ENCODE measurements at places on chromosomes 7 and 10.

- no peak for DNase-seq
Observed at GRCh38 chr7:96833676-96834453, 124.2 kb upstream of the SEM1 start.

DNA sequence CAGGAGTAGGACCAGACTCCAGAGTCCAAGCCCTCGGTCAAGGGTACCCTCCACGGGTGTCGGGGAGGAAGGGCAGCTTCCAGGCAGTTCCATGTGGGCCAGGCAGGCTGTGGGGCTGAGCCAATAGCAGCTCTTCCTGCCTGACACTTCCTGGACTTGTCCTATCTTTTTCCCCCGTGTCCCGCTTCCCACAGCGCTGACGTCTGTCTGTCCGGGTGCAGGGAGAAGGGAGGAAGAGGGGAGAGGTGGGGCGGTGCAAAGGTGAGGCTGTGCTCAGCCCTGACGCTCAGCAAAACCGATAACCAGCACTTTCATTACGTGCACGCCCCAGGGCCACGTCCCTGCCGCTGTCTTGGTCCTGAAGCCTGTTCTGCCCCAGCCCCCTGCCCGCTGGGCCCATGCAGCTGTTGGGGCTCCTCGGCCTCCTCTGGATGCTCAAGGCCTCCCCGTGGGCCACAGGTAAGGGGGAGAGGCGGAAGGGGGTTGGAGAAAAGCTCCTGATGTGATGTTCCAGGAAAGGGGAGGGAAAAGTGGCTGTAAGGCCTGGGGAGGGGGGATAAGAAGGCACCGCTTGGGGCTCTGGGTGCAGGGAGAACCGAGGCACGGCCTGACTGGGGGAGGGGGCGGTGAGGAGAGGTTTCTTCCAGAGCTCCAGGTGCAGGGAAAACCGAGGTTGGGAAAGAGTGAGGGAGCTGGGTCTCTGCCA, at the start of gene MUC3A:
TSS of gene MUC3A (plus strand) at position 308 of the 706 bp plus-strand sequence. CDS start at position 399, 91 bp downstream.
- DNase-seq: no peak

DNA sequence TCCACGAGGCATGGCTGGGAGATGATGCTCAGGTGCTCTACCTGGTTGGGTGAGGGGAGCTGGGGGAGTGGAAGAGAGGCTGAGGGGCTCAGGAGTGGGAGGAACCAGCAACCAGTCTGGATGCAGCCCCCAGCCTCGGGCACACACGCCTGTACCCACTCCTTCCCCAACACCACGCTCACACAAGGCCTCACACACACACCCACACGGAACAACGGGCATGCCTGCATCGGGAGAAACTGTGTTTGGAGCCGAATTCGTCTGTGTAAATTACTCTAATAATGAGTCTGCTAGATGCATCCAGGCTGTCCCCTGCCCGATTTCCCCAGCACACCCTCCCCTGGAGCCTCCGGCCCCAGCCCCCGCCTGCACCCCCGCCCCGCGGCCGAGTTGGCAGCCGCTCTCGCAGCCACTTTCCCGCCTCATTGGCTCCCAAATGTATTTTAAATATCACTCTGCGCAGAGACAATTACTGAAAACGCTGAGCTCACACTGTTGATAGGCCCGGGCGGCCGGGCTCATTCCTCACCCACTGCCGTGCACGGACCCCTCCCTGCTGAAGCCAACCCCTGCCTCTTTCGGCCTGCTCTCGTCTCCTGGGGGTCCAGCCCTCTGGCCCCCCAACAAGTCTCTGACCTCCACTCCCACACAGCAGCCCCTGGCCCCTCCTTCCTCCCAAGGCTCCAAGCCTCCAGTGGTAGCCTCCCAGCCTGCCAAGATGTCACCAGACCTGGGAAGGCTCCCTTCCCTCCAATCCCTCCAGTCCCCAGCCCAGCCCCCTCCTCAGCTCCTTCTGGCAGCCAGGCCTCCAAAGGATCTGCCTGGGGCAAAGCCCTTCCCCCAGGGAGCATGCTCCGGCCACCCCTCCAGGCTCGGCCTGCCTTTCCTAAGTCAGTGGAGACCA, 11.1 kb downstream of the H2BK1 start:
- no peak for DNase-seq

DNA sequence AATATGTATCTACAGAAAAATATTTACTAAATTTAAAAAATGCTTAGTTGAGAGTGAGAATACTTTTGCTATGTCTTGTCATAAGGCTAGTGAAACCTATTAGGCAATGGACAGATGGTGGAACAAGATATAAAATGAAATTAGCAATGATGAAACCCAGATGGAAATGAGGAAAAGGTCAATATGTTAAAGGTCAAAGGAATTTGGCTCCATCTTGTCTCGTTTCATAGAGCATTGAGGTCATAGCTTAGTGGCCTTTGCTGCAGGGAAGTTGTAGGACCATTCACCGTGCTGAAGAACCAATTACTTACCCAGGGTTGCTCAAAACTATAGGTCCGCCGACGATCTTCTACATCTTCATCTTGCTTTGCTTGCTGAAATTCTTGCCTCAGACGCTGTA, 683.9 kb downstream of the PARD3 start:
- DNase-seq: no peak

DNA sequence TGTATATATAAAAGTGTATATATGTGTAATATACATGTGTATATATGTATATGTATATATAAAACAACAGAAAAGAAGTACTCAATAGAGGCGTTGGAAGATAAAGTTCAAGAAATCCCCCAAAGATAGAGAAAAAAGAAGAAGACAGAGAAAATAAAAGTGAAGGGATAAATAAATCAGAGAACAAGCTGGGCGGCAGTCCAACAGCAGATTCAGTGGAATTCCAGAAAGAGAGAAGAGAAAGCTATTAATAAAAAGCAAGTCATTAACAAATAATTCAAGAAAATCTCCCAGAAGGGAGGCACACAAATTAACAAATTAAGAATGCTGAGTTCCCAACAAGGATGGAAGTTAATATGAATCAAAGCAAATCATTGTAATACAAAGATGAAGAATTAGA, 59.3 kb upstream of the RNF148 start:
- DNase-seq: no peak

GRCh38 chr7:12692479-12693259, 5.2 kb downstream of the ARL4A start:
- no peak for DNase-seq

DNA sequence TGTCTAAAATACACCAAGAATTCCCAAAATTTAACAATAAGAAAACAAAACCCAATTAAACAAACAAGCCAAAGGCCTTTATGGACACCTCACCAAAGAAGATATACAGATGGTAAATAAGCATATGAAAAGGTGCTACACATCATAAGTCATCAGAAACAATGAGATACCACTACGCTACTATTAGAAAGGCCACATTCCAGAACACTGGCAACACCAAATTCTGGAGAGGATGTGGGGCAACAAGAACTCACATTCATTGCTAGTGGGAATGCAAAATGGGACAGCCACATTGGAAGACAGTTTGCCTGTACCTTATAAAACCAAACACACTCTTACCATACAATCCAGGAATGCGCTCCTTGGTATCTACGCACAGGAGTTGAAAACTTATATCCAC, 291.4 kb downstream of the TNS3 start:
- no peak for DNase-seq

DNA sequence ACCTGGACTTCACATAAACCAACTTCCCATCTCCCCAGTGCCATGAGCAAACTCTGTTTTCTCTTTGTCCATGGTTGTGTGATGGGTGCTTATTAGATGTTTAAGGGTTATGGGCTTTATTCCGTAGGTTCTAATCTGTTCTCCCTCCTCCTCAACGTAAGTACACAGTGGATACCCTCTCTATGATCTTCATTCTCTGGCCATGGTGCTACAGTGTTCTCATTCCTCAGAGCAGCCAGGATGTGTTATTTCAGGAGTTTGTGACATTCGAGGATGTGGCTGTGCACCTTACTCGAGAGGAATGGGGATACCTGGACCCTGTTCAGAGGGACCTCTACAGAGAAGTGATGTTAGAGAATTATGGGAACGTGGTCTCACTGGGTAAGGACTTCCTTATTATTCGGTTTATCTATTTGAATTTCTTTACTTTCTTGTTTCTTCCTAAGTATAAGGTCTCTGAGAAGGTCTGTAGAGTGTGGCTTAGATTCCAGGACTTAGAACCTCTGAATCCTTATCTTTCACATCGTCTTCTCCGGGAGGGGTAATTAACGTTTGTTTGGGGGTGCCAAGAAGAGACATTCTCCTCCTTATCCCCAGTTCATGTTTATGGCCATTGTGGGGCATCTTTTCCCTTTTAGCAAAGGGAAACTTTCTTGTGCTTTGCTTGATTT, 3.8 kb downstream of the ZNF655 start:
- DNase-seq: no peak

GRCh38 chr7:88290491-88290890, 16.2 kb downstream of the STEAP4 start:
- no peak for DNase-seq

GRCh38 chr10:131496351-131497052, 185.0 kb upstream of the TCERG1L start:
- no peak for DNase-seq

- DNase-seq: no peak
Observed at GRCh38 chr7:78073609-78074382, 275.2 kb downstream of the PHTF2 start.

- no peak for DNase-seq
Observed at GRCh38 chr7:135486261-135486920, 23.5 kb downstream of the CNOT4 start.

- DNase-seq: no peak
Observed at GRCh38 chr7:118094044-118094443, 89.9 kb upstream of the LSM8 start.

GRCh38 chr10:94076325-94076841, 82.7 kb downstream of the PLCE1 start:
- DNase-seq: no peak

- no peak for DNase-seq
Observed at GRCh38 chr7:24834128-24834798, 77.0 kb upstream of the GSDME start.

DNA sequence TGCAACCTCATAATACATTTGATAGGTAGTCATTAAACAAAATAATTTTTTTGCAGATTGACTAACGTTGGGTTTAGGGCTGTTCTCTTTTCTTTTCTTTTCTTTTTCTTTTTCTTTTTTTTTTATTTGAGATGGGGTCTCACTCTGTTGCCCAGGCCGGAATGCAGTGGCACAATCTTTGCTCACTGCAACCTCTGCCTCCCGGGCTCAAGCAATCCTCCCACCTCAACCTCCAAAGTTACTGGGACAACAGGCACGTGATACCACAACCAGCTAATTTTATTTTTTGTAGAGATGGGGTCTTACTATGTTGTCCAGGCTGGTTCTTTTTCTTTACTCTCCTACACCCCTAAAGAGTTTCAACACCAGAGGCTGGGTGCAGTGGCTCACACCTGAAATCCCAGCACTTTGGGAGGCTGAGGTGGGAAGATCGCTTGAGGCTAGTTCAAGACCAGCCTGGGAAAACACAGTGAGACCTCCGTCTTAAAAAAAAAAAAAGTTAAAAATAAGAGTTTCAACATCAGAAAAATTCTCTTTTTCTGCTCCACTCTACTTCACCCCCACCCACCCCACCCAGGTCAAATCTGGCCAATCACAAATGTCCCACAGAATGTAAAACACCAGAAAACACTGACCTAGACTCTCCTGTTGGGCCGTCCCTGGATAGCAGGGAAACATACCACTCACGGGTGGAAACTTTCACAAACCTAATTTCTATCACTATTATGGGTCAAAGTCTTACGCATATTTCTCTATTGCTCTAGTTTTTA, 3.0 kb downstream of the HIP1 start:
- no peak for DNase-seq

- no peak for DNase-seq
Observed at GRCh38 chr10:79404690-79405131, 40.7 kb downstream of the ZCCHC24 start.

- no peak for DNase-seq
Observed at GRCh38 chr10:97888641-97889262, 39.1 kb downstream of the GOLGA7B start.

DNA sequence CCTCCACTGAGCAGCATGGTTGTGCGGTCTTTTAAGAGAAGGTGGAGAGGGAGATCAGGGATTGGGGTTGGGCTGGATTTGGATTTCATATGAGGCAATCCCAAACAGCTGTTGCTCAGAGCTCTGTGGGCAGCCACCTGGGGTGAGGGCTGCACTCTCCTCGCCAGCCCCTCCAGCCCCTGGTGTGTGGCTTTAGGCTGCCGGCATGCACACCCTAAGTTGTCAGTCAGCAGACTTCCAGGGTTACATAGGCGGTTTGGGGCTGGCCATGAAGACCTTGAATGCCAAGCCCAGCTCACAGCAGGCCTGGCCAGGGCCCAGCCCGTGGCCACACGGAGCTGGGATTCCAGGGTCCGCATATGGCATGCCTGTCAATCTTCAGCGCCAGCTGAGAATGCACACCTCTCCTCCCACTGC, 54.8 kb downstream of the ZMIZ1 start:
- DNase-seq: no peak

DNA sequence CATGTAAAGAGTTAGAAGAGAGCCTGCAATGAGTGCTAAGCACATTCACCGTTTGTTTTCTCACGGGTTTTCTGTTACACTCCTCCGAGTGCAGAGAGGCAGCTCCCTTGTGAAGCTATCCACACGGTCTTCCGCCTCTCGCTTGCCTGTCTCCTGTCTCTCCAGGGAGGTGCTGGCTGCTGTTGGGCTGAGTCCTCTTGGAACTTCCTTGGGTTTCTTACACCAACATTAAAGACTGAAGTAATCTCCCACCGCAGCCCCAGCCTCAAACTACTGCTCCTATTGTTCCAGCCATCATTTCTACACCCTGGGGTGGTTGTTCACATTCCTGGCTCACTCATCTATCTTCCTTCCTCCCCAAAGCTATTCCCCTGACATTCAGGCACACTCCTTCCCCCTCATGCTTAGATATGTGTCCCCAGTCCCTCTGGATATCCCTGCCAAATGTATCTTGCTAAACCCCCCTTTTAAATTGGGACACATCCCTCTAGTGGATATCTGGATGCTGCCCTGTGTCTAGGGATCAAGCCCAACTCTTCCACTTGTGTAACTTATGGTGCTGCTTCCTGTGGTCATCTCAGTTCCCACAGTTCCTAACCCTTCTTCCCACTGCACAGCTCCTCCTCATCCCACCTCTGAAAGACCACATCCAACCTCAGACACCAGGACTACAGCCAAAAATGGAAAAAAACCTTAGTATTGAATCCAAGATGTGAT, 14.1 kb downstream of the ESYT2 start:
- DNase-seq: no peak
